Activated CD4-positive, alpha-beta T cell treated with anti-CD3 and anti-CD28 coated beads, Interleukin-2, Interleukin-4, amounts not matched to agents 100 ng/mL and 50 ng/mL, durations not matched to agents 16 hours and 8 hours (primary cell): ENCODE measurements at places on chromosomes 7 and 10.

- peak; percentile 3 for DNase-seq
These were observed 260.7 kb downstream of the BMPER start for GRCh38 chr7:34165927-34166550.

DNA sequence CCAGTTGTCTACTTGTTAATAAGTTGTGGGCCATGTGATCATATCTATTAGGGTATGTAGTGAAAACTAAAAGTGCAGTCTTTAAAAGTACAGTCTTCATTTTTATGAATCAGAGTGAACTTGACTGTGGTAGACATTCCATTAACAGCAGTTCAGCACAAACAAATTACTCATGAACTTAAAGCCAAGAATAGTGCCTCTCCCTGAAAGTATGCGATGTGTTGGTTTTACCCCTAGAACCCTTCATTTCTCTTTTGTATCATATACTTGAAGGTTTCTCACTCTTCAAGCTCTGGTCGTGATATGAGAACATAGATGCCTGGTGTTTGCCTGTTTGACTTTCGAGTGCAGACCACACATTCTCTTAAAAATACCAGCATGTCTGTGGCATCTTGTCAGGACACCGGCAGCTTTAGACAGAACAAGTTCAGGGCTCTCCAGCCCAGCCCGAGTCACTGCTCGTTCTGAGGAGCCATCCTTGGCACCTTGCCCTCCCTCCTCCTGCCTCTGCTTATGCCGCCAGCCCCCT, 159.3 kb downstream of the LCOR start:
- peak; percentile 8 for DNase-seq

- no peak for DNase-seq
These were observed at the start of gene SORCS1 for GRCh38 chr10:107163881-107164861. Gene SORCS1 (minus strand): TSS chr10:107164706.

GRCh38 chr10:3006607-3007006, 60.7 kb upstream of the PFKP start:
- DNase-seq, result no peak

GRCh38 chr7:155178096-155178495, 108.0 kb downstream of the HTR5A start:
- DNase-seq, result no peak

DNA sequence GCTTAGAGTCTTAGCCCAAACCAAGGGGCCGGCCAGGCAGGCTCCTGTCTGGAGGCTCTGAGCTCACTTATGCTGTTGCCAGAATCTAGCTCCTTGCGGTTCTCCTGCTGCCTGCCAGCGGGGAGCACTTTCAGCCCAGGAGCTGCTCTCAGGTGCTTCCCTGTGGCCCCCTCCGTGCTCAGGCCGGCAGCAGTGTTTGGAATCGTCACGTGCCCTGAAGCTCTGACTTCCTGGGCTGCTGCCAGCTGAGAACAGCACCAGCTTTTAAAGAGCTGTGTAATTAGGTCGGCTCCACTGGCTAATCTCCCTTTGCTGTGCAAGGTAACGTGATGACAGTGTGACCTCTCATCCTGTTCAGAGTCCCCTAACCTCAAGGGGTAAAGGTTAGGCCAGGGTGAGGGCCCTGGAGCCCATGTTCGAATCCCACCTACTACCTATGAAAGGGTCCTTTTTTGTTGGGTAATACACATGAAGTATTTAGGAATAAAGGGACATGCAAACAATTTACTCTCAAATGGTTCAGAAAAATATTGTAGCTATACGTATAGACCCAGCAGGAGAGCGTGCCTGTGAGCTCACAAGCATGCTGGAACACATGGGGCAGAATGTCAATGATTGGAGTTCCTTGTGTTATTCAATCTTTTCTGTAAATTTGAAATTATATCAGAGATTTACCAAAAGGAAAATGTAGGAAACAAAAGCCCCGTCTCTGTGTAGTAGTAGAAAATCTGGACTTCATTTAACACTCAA, 16.6 kb downstream of the ZNF862 start:
- DNase-seq, result no peak

- DNase-seq, result no peak
These were observed 95.8 kb downstream of the ARHGAP22 start for GRCh38 chr10:48508791-48509772.

DNA sequence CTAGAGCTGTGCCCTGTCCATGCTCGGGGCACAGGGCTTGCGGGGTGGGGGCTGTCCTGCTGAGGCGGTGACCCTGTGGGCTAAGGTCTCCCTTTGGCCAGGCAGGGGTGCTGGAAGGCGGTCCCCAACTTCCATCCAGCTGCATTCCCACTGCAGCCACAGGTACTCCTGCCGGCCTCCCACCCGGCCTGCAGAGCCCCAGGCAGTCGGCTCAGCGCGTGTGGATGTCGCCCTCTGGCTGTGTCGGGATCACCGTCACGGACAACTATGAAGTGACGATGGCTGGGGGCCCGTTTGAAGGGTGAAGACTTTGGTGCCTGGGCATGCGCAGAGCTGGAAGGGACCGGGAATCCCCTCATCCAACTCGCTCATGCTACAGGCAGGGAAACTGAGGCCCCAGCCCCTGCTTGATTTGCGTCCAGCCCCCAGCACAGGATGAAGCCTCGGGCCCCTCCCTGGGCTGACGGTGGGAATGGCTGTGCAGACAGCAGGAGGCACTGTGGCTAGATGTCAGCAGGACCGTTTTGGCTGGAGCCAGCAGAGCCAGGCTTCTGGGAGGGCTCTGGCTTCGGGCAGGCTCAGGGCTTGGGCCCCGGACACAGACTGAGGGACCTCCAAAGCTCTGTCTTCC, 2.3 kb upstream of the TMEM184A start:
- no peak for DNase-seq

DNA sequence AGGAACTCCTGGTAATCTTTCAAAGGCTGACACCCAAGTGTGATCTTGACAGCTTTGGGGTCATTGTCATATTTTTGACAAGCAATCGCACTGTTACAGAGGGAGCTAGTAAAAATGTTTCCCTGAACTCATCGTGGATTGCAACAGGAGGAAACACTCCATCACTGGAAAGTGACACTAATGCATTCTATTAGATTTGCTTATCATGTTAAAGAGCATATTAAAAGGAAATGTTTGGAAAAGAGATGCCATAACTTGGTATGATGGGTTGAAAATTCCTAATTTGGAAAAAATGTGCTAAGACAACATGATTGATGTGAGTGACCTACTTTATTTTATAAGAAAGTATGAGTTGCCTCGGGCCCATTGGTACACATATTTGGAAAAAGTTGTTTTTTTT, 22.7 kb upstream of the EMX2 start:
- DNase-seq, result no peak

DNA sequence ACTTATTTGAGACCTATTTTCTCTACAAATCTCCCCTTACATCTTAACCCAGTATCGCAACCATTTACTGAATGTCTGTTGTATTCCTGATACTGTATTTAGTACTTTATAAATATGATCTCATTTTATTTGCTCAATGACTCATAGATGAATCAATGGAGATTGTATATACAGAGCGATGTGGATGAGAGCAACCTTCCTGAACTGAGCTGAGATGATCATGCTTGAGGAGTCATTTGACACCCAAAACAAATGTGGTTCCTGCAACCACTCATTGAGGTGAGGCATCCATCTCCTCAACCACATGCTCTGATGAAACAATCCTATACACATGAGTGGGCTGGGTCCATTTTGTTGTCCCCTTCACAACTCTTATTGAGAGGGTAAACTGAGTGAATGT, 250.0 kb downstream of the CDC14C start:
- DNase-seq, result no peak

GRCh38 chr7:36005293-36005692, 147.8 kb upstream of the EEPD1 start:
- DNase-seq, result no peak

- peak; percentile 45 for DNase-seq
These were observed 28.6 kb upstream of the SLC16A12 start for GRCh38 chr10:89563861-89564478.

GRCh38 chr7:84354866-84355265, 160.3 kb upstream of the SEMA3A start:
- DNase-seq, result no peak

DNA sequence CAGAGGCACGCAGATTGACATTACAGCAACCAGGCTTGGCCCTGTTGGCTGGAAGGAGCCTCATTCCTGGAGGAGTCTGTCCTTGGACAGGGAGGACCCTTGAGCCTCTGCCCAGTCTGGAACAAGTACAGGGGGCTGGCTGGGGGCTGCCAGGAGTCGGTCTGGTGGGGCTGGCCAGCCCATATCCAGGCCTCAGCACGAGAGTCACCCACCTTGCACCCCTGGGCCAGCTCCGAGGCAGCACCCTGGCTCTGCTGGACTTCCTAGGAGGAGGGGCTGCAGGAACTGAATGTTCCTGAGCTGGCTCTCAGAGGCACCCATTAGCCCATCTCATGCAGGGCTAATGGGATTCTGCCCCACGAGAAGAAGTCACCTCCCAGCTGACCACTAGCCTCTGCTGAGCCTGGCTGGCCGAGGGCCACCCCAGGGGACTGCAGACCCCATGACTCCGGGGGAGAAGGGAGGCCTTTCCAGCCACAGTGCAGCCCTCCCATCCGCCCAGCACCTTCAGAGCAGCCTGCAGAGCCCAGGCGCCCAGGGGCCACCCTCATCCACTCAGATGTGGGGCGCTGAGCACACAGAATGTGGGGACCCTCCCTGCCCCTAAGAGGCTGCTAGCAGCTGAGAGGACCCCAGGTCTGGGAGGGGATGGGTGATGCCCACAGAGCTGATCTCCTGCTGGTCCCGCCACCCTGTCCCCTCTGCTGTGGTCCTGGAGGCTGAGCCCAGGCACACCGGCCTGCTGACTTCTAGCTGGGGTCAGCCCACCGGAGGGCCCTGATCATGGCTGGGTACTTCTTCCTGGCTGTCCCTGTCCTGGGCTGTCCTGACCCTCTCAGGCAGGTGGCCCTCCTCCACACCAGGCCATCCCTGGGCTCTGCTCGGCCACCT, 14.8 kb upstream of the INPP5A start:
- DNase-seq, result no peak

DNA sequence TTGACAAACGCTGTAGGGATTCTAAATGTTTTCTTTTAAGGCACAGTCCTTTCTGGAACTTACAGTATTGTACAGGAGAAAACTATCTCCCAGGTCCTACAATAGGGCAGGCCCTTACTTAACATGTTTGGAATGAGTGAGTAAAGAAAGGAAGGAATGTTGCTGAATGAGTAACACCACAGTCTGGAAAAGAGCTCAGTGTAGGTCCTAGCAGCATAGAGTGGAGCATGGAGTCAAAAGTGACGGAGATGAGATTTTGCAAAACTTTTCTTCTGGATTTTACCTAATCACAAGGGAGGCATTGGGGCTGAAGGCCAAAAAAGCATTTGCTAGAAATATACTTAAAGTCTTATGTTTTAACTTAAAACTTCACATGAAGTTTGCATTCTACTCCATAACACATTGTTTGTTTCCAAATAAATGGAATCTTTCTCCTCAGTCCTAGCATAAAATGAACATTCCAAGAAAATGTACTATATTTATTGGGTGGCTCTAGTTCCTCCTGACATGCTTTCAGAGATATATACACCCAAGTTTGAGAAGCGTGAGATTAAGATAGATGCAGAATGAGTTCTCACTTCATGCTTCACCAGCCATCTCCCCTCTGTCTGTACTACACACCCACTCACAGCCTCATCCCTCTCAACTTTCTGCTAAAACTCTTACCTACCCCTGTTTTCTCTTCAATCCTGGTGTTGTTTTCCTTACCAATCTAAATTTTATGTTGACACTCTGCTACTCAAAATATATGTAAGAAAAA, 20.2 kb upstream of the ADD3 start:
- no peak for DNase-seq

GRCh38 chr7:128892521-128893250, 17.8 kb downstream of the KCP start:
- DNase-seq, result no peak

DNA sequence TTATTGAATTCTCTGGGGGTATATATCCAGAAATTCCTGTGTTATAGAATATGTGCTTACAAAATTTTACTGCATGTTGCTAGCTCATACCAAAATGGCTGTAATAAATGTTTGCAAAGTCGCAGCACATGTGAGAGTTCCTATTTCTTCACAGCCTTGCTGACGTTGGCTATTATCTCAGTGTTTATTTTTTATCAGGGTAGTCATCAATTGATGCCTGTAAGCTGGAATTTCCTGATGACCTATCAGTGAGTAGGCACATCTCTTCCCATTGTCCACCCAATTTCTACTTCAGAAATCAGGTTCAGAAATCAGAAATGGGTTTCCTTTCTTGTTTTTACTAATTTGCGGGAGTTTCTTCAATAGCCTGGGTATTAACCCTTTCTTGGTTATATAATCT, 268.1 kb upstream of the FZD8 start:
- no peak for DNase-seq

DNA sequence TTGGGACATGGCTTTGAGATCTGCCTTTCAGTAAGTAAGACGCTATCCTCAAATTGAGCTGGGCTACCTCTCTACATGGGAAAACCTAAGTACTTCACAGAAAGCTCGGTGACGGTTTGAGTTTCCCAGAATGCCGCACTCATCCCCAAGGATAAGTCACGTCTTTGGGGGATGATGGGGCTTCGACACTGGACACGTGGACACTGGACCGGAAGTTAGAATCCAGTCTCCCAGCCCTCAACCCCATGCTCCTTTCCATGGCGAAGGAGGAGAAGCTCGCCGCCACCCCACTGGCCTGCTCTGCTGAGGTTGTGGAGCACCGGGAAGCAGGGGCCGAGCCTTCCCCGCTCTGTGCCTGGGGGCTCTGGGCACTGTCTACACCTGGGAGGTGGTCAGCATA, 27.5 kb downstream of the PTPRE start:
- DNase-seq, result no peak

- DNase-seq, result peak; percentile 68
These were observed 7.5 kb upstream of the RBP3 start for GRCh38 chr10:47340608-47341170.

- no peak for DNase-seq
These were observed 78.8 kb downstream of the CHST15 start for GRCh38 chr10:124014416-124015154.

DNA sequence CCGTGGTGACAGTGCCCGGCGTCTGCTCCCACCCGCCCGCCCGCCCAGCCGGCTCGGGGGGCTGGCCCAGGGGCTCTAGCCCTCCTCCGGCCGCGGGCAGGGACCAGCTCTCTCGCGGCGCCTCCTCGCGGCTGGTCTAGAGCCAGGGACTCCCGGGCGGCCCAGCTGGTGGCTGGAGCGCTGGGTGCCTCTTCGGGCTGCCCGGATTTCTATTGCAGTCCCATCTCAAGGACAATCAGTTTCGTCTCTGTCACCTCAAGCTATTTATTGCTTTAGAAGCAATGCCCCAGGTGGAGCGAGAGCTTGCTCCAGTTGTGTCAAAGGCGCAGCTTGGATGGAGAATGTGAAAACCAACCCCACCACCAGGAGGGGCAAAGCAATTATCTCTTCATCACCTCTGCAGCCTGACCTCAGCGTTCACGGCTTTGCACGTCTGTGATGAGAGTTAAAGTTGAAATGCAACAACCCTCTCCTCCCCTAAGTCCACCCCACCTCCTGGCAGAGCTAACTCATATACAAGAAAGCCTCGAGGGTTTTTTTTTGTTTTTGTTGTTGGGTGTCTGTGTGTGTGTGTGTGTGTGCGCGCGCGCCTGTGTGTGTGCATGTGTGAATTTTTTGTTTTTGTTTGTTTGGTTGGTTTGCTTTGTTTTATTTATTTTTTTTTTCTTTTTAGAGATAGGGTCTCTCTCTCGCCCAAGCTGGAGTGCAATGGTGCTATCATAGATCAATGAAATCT, at the start of gene ITGA8:
Gene ITGA8, minus strand, starts transcription at position 24 of the 736 bp plus-strand sequence. CDS start 151 bp downstream, outside the sequence.
- DNase-seq, result no peak
